ENCODE measurements at places on chromosomes 6 and 20.

DNA sequence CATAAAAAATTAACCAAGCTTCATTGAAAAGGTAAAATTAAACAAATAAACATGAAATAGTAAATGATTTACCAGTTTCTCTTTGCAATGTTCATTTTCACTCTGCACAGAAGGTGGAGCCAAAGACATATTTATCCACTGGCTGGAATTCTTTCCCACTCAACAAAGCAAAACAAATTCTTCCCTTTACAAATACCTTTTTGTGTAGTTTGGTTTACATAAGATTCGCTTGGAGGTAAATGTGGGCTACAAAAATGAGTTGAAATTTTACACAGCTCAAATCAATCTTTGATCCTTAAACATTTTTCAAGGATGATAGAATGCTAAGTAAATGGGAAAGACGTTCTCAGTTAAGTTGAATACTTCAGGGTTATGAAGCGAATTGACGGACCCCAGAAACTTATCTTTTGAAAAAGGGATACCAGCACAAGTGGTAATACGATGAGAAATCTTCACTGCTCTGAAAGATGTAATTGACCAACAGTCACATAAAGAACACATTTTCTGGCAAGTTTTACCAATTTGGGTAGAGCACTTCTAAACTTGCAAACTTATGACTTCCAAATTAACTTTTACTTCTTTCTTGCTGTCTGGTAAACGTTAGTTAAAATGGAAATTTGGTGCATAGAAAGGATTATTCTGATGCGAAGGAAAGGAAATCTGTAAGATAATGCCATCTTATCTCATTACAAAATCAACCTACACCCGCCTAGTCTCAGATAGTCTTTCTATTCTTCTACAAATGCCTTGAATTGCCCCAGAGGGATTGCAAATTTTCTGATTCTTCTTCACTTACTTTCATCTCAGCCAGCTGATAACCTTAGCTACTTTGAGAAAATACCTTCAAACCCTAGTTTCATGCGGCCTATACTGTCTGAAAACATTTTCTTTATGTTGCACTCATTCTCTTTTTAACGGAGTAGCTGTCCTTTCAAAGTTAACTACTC is 4.7 kb upstream of the GJA1 start:
- no peak for DNase-seq

DNA sequence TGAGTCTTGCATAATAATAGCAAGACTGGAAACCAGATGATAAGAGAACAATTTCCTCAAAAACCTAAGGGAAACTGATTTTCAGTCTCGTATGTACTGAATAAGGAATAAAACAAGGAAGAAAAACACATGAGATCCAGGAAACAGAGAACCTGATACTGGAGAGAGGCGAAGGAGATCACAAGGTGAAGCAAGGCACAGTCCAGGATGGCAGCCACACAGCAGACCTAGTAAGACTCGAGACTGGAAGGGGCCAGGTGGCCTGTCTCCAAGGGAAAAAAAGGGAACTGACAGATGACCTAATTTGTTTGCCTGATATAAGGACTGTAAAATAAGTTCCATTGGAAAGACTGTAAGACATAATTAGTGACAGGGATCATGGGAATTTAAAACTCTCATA is 71.1 kb downstream of the TASP1 start:
- DNase-seq: no peak

GRCh38 chr20:373171-373890 is 7.2 kb upstream of the TRIB3 start:
- DNase-seq: no peak

GRCh38 chr6:75065523-75065922 is 140.3 kb downstream of the COL12A1 start:
- DNase-seq: no peak

DNA sequence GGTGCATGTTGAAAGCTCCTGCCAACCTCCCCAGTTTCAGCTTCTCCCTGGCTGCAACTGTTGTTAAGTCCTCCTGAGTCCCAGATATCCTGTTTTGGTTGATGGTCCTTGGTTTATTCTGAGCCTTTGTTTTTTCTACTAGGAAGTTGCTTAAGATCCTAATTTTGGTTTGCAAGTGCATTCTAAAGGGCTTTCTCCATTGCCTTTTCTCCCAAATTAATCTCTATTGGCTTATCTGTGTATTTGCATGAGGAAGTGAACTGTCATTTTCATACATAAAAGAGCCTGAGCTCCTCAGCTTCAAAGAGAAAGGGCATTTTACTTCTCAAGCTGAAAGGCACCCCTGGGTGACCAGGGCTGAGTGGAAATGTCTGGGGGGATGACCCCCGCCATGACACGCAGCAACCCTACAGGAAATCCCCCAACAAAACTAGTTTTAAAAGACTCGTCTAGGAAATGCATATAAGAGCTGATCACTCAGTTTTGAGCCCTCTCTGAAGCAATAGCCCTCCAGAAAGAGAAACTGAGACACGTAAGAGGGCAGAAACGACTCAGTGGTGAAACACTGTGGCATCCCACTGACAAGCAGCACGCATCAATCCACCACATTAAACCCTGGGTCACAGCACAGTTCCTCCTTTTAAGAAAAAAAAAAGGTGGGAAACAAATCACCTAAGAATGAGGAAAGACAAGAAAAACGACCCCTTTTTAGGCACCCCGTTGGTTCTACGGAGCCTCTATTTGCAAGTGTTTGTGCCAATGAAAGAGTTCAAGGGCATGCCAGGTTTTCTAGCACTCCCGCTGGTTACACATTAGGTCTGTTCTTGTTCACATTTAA is 140.9 kb downstream of the THBS2 start:
- DNase-seq: no peak

All from stimulated activated CD8-positive, alpha-beta memory T cell treated with anti-CD3 and anti-CD28 coated beads, Interleukin-7, amount 100 ng/mL, for 4 hours (primary cell).